PC-9 (cell line): ENCODE measurements at places on chromosomes 4 and X. TPM values are rescaled to one million over a fixed set of nuclear protein-coding genes. Genes with fewer than 3 reads are reported as not detected.

- DNase-seq = no peak
- H3K27me3 ChIP-seq = no peaks in the 10 kb centered on the region
- no peak overlapping the region for H3K4me3 ChIP-seq
- H3K27ac ChIP-seq = no peak overlapping the region
- no peaks in the 10 kb centered on the region for H3K36me3 ChIP-seq
Measured at GRCh38 chrX:12611471-12611870, 179.7 kb upstream of the PRPS2 start.

- H3K4me1 ChIP-seq = no peaks in the 10 kb centered on the region
- no peak for DNase-seq
- no peak overlapping the region for H3K27ac ChIP-seq
- no peaks in the 10 kb centered on the region for H3K36me3 ChIP-seq
- no peak overlapping the region for H3K4me3 ChIP-seq
Measured at GRCh38 chr4:184568770-184569169, 80.5 kb downstream of the CASP3 start.

Gene KIT
- total RNA-seq = not detected in 2 replicates

DNA sequence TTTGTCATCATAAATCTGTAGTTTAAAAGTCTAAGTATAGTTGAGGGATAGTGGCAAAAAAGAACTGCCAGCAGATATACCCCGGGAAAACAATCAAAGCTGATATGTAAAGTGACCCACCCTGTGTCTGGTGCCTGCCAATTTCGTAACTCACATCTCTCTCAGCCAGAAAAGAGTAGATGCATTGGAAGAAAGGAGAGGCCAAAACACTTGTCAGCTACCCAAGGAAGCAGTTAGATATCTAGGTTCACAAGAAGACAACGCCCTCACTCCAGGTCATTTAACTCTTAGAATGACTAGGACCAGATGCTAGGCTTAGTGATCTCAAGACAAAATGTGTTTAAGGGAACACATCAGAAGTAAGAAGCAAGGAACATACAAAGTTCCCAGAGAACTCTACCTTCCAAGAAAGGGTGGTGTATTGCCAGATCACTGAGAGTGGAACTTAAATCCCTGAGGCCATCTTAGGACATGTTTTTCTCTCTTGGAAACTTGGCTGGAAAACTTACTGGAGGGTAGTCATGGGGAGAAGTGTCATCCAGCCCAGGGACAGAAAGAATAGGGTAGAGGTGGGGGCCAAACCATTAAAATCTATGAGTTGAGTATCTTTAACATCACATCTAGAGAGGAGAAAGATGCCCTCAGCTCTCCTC lies 125.9 kb downstream of the SHISA3 start:
- DNase-seq = no peak
- H3K27ac ChIP-seq = no peak overlapping the region
- H3K4me1 ChIP-seq = no peaks in the 10 kb centered on the region
- H3K36me3 ChIP-seq = no peaks in the 10 kb centered on the region

DNA sequence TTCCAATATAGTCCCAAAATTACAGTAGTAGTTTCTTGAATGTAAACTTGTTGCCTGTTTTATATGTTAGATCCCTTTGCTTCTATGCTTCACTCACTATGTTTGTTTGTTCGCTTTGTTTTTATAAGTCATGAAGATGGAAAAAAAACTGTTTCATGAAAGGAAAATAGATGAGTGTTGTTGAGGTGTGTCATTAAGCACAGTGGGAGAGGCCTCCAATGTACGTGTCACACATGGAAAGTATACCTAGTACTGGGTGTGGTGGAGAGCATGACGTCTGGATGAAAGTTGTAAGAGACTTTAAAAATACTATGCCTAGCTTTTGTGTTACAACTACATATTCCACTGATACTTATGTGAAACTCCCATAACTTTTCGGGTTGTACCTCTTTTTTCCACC lies 28.4 kb downstream of the PLS3 start:
- H3K4me3 ChIP-seq = no peak overlapping the region
- DNase-seq = no peak
- H3K4me1 ChIP-seq = peaks cover 33% of the 10 kb centered on the region
- no peak overlapping the region for H3K27ac ChIP-seq
- H3K36me3 ChIP-seq = no peaks in the 10 kb centered on the region

DNA sequence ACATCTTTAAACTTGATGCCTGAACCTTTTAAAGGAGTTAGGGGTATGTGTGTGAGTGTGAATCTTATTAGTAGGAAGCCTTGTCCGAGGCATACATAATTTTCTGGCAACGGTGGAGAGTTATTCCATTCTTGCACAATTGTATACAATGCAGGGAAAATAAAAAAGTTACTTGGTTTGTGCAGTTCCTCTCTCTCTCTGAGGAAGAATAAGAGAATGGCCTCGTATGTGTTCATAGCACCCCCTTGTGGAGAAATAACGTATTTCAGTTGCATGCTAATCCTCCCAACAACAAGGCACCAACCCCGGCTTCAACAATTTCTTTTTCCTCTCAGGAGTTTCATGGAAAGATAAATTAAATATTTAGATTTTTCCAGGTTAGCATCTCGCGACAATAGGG lies 33.7 kb upstream of the FGF13 start:
- H3K4me1 ChIP-seq = no peaks in the 10 kb centered on the region
- no peak overlapping the region for H3K4me3 ChIP-seq
- H3K27me3 ChIP-seq = no peaks in the 10 kb centered on the region
- no peaks in the 10 kb centered on the region for H3K36me3 ChIP-seq
- H3K27ac ChIP-seq = no peak overlapping the region

DNA sequence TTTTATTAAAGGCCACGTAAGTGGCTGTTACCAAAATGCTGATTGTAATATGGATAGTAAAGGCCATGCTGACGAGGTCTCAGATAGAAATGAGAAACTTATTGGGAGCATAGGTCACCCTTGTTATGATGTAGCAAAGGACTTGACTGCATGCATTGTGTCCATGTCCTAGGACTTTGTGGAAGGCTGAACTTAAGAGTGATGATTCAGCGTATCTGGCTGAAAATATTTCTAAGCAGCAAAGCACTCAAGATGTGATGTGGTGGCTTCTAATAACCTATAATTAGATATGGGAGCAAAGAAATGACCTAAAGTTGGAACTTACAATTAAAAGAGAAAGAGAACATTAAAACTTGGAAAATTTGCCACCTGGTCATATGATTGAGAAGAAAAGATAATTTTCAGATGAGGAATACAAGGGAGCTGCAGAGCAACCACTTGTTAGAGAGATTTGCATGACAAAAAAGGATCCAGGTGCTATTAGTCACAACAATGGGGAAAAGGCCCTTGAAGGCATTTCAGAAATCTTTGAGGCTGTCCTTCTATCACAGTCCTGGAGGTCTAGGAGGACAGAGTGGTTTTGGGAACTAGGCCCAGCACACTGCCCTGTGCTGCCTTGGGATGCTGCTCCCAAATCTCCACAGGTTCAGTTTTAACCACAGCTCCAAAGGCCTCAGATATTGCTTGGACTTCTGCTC lies 793.7 kb upstream of the LCORL start:
- no peak overlapping the region for H3K27ac ChIP-seq
- H3K4me3 ChIP-seq = no peak overlapping the region
- H3K36me3 ChIP-seq = no peaks in the 10 kb centered on the region
- no peaks in the 10 kb centered on the region for H3K4me1 ChIP-seq
